Stimulated activated CD8-positive, alpha-beta memory T cell treated with anti-CD3 and anti-CD28 coated beads, Interleukin-4, amount 100 ng/mL, for 48 hours (primary cell): ENCODE measurements at places on chromosomes 6 and 20.

DNA sequence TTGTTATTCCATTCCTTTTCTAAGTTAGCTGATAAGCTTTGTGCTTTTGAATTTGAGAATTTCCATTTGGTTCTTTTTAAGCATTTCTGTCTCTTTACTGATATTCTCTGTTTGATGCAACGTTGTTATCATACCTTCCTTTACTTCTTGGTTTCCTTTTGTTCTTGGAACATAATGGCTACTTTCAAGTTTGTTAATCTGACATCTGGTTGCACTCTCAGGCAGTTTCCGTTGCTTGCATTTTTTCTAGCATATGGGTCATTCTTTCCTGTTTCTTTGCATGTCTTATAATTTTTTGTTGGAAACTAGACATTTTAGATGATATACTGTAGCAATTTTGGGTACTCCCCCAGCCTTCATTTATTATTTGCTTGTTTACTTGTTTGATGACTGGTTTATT, 12.5 kb downstream of the CDC5L start:
- no peak for DNase-seq

- no peak for DNase-seq
Observed at GRCh38 chr6:13120483-13121482, 207.6 kb downstream of the TBC1D7 start.

DNA sequence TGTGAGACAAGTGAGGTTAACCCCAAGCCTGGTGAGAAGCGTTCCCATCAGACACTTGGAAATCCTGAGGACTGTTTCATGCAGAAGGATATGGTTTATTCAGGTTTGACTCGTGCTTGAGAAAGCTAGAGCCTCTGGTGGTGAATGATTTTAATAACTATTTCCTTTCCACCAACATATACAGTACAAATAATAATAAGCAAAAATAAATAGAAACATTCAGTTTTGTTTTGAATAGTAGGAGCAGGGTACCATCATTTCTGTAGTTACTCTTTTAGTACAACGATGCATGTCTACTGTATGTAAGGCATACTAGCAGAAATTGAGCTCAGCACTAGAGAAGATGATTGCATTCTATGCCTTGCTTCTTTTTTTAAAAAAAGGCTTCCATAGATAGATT, 33.5 kb downstream of the PLG start:
- no peak for DNase-seq

GRCh38 chr20:19605786-19606485, 152.1 kb upstream of the RIN2 start:
- DNase-seq: no peak

- no peak for DNase-seq
Observed at GRCh38 chr6:96542702-96543101, 20.2 kb upstream of the FHL5 start.

DNA sequence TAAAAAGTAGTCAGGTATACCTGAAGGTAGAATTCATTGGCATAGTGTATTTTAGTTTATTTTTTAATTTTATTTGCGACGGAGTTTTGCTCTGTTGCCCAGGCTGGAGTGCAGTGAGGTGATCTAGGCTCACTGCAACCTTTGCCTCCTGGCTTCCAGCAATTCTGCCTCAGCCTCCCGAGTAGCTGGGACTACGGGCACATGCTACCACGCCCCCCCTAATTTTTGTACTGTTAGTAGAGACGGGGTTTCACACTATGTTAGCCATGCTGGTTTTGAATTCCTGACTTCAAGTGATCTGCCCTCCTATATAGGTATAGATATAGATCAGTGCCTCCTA, 102.8 kb upstream of the PRSS16 start:
- DNase-seq: no peak

- DNase-seq: no peak
Observed at GRCh38 chr6:122663981-122664380, 53.8 kb downstream of the PKIB start.

DNA sequence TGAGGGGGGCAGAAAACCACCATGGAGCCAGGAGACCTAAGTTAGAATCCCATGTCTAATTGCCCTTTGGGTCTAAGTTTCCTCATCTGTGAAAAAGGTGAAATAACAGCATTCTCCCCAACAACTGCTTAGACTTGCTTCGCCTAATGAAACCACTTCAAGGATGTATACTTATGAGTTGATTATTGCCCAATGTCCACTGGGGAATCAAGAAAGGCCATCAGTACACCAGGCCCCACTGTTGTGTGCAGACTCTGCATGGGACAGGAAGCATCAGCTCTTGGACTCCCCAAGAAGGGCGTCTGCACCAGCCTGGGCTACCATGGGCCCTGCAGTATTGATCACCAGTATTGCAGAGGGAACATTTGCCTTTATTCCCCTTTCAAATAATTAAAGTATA, 189.6 kb downstream of the MAFB start:
- DNase-seq: no peak

GRCh38 chr6:25354078-25354932, 75.1 kb downstream of the CARMIL1 start:
- no peak for DNase-seq

GRCh38 chr6:124964764-124965105, 2.5 kb downstream of the RNF217 start:
- no peak for DNase-seq

GRCh38 chr6:170504479-170504878, 48.6 kb downstream of the PSMB1 start:
- no peak for DNase-seq

DNA sequence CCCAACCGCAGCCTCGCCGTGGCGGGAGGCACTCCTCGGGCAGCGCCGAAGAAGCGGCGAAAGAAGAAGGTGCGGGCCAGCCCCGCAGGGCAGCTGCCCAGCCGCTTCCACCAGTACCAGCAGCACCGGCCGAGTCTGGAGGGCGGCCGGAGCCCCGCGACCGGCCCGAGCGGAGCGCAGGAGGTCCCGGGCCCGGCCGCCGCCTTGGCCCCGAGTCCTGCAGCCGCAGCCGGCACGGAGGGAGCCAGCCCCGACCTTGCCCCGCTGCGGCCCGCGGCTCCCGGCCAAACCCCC, 525 bp downstream of the PNRC1 start:
- no peak for DNase-seq

DNA sequence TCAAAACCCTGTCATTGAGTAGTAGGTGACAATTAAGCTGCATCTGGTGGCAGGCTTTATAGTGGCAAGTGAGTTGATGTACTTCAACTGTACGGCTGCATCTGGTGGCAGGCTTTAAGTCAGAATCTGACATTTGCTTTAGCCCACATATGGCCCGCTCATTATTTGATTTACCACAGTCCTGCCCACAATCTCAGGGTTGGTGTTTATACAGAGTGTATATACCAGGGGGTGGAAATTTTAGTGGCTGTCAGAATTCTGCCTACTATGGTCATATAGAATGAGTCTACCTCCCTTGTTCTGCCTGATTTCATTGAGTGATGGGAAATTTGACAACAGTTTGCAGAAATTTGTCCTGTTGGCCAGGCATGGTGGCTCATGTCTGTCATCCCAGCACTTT, 112.3 kb downstream of the SMAP1 start:
- no peak for DNase-seq

DNA sequence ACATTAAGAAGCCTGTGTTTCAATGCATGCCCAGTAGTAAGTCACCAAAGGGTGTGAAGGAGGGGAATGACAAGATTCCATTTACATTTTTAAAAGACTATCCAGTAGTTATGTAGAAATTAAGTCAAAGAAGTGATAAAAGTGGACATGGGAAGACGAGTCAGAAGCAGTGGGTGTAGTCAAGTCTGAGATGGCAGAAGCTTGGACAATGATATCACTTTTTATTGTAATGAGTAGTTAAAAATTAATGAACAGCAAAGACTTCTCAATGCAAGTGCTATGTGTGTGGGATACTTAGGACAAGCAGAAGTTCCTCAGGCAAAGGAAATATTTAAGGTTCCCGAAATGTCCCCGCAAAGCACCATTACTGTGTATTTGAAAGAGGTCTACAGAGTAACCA, 156.0 kb downstream of the DST start:
- no peak for DNase-seq

DNA sequence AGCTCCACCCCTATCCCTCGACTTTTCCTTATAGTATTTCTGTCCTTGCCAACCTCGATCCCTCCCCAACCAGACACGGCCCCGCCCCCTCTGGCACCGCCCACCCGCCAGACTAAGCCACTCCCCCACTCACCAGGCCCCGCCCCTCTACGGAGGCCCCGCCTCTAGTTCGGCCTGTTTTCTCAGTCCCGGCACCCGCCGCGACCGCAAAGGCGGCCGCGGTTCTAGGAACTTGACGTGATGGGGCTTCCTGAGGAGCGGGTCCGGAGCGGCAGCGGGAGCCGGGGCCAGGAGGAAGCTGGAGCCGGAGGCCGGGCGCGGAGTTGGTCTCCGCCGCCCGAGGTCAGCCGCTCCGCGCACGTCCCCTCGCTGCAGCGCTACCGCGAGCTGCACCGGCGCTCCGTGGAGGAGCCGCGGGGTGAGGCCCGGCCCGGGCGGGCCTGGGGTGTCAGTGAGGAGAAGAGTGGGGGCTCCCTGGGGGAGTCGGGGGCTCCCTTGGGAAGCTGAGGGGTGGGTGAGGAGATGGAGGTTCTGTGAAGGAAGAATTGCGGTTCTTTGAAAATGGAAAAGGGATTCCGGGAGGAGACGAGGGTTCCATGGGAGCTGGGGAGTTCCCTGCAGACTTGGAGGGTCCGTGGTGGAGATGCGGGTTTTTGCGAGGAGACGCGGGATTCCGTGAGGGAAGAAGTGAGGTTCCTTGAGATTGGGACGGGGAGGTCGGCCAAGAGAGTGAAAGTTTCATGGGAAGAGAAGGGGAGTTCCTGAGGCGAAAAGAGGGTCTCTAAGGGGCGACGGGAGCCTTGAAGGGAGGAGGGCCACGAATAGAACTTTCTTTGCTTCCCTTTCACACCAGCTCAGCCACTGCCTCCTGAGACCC, at the start of gene ACSS2:
Gene ACSS2 (plus strand): TSS at position 207 of the 877 bp plus-strand sequence. CDS start 34 bp downstream, at position 241.
- DNase-seq: peak; percentile 100

- DNase-seq: no peak
Observed at GRCh38 chr6:12270551-12271230, 19.5 kb upstream of the EDN1 start.

DNA sequence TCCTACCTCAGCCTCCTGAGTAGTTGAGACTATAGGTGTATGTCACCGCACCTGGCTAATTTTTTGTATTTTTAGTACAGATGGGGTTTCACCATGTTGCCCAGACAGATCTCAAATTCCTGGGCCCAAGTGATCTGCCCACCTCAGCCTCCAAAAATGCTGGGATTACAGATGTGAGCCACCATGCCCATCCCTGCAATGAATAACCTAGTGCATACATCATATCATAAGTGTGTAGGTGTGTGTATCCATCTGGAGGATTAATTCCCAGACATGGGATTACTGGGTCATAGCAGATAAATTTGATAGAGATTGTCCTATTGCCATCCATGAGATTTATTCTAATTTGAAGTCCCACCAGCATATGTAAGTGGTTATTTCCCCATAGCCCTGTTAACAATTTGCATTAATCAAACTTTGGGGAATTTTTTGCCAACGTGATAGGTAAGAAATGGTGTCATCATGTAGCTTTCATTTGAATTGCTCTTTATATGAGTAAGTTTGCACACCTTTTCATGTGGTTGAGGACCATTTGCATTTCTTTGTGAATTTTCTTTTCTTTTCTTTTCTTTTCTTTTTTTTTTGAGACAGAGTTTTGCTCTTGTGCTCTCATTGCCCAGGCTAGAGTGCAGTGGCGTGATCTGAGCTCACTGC, 29.9 kb upstream of the BACH2 start:
- DNase-seq: no peak

GRCh38 chr6:157961832-157962575, 19.7 kb upstream of the SYNJ2 start:
- peak; percentile 16 for DNase-seq
